CD4-positive, alpha-beta T cell treated with Interleukin-21 for 1 hour (primary cell): ENCODE measurements at places on chromosomes 3 and 15.

DNA sequence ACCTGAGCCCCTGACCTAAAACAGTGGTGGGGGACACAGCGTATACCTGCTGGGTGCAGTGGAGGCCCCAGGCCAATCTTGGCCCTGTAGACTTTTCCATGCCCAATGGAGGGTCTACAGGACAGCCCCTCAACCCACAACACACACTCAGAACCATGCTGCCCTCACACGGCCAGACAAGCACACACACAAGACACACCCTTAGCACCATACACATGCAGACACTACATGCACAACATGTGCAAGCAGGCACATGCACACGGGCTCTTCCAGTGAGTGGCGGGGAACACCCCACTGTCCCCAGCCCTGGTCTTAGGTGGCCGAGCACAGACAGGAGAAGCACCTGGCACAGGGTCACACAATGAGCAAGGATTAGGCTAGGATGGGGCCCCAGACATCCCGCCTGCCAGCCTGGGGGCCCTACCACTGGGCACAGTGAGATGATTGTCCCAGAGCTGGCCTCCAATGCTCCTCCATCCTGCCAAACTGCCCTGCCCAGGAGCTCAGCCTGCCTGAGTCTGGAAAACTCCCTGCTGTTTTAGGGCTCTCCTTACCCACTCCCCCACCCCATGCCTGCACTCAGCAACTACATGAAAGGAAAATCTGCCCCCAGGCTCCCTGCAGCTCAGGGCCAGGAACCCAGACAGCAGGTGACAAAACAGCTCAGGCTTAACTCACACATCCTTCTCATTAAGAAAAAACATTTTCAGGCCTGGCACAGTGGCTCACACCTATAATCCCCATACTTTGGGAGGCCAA lies 15.8 kb downstream of the IQSEC1 start:
- DNase-seq = no peak

GRCh38 chr3:37701734-37702433 lies 159.8 kb upstream of the CTDSPL start:
- no peak for DNase-seq

- DNase-seq = no peak
Observed at GRCh38 chr15:43927203-43927602, 100.4 kb downstream of the WDR76 start.

DNA sequence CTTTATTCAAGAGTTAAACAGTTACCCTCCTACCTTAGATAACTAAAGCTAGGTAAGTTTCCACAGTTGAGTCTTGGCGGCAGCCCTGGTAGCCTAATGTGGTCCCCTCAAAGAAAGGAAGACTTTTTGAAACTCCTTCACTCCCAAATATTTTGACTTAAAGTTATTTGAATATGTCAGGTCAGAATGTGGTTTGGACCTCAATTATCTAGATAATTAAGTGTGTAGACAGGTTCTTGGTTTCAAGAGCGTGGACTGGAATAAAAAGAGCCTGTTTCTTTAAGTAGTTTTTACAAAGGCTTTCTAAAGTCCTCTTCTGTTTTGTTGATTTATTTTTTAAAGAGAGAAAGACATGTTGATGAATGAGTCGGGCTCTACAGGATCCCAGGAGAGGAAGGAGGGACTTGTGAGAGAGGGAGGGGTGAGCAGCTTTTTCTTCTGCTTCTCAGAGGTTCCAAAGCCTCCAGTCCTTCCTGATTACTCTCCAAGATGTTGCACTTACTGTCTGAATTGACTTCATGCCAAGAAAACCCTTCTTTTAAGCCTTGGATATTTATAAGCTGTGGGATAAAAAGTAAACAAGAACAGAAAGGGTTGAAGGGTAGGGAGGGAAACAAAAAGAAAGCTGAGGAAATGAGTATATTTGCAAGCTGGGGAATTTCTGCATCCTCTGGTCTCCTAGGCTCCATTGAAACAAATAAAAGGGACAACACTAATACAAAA lies 457.4 kb downstream of the IGSF11 start:
- no peak for DNase-seq

- DNase-seq = no peak
Observed at GRCh38 chr3:37546876-37547275, 314.8 kb upstream of the CTDSPL start.

GRCh38 chr3:136994772-136995516 lies 37.2 kb downstream of the IL20RB start:
- no peak for DNase-seq

GRCh38 chr15:75237316-75237982 lies 20.7 kb upstream of the GOLGA6C start:
- no peak for DNase-seq

DNA sequence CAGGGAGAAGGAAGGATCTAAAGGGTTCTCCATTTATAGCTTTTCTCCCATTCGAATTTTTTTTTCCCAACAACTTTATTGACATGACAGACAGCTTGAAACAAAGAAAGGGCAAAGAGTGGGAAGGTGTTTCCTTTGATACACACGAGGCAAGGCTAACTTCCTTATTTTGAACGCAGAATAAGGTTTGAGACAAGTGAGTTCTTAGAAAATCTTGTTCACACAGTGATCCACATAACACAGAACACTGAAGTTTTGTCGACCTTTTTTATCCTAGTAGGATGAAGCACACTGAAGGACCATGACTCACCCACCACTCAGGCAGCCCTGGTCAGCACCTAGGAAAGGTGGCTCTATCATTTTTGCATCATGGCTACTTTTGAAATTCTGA lies 425.8 kb upstream of the MDFIC2 start:
- DNase-seq = no peak

- DNase-seq = peak; percentile 71
Observed at GRCh38 chr3:97793420-97794019, 28.3 kb upstream of the CRYBG3 start.

DNA sequence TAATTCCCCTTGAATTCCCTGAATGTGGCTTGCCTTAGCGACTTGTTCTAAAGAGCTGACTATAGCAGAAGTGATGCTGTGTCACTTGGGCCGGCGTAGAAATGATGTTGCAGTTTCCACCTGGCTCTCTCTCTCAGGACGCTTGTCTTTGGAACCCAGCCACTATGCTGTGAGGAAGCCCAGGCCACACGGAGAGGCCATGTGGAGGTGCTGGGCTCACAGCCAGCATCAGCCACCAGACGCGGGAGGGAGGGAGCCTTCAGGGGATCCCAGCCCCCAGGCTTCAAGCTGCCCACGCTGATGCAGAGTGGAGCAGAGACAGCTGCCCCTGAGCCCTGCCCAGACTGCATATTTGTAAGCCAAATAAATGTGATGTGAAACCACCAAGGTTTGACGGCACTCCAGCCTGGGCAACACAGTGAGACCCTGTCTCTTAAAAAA lies 18.6 kb downstream of the RNU5B-1 start:
- no peak for DNase-seq

DNA sequence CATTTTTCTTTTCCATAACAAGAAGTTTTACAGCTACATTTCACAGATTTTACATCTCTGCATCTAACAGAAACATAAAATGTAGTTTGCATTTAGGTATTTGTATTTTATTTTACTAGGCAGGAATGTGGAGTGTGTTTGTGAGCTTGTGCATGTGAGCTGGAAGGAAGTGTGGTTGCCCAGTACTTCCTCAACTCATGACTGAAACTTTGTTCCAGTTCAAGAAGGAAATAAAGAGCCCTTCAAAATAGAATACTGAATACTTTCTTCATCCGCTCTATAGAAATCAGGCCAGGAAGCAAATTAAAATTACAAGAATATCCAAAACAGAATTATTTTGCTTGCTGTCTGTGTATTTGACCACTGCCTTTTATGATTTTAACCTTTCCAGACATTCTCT lies 81.3 kb downstream of the CHL1 start:
- DNase-seq = no peak

GRCh38 chr3:48187579-48188265 lies 495 bp downstream of the CDC25A start:
- DNase-seq = no peak

DNA sequence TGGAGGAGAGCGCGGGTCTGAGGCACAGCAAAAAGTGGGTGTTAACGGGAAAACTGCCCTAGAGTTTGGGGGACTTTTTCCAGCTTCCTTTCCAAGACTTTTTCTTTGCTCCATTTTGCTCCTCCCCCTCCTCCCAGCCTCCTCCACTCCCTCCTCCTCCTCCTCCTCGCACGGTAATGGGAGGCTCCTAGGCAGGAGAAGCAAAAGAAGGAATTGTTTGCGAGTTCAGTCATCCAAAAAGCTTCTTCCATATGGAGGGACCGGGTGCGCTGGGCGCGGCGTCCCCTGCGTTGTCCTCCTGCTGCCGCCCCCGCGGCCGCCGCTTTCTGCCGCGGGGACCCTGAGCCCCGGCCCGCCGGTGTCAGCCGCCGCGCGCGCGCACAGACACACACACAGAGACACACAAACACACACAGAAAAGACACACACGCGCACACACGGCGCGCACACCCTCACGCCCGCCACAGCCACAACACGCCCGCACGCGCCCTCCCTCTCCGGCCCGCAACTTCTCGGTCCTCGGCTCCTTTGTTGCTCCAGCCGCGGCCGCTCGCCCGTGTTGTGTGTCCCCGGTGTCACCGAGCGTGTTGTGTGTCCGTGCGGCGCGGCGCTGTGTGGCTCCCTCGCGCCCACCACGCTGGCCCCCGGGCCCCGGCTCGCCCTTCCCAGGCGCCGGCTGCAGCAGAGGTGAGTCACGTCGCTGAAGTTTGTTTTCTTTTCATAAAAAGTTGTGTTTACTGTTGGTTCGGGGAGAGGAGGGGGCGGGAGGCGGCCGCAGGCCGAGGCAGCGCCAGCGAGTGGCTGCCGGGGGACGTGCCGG lies at the start of gene BOC:
Gene BOC (plus strand): TSS at position 228 of the 820 bp plus-strand sequence. CDS start 38,246 bp downstream, outside the sequence.
- no peak for DNase-seq

DNA sequence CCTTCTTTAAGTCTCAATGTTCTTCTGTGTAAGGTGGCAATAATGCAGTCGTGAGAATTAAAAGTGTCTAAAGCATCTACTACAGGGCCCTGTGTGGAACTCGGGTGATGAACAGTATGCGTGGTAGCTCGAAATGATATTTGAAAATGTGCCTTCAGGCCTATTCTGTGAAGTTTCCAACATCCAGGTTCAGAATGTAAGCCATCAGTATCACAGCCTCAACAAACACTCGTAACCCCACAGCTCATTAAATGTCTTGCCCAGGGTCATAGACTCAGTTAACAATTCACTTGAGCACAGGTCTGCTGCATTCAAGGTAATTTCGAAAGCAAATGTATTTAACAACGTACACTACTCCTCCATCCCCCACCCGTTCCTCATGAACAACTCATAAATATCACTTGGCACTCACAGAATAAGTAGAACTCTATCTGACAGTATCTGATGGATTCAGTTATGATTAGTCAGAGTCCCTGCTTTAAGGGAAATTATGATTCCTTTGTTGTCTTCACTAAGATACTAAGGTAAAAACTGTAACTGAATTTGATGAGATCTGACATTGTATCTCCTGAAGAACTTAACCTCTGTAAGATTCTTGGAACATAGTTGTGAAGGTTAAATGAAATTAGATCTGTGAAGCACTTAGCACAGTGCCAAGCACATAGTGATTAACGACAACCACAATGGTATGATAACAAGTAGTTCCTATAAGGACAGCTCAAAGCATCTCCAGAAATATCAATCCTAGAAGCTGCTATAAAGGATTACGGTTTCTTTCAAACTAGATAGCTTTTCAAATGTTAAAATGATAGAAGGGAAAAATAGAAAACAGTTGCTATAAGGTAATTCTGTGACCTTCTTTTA lies 642.3 kb downstream of the TBL1XR1 start:
- no peak for DNase-seq

- no peak for DNase-seq
Observed at GRCh38 chr3:17740721-17741141, 1.7 kb downstream of the TBC1D5 start.

DNA sequence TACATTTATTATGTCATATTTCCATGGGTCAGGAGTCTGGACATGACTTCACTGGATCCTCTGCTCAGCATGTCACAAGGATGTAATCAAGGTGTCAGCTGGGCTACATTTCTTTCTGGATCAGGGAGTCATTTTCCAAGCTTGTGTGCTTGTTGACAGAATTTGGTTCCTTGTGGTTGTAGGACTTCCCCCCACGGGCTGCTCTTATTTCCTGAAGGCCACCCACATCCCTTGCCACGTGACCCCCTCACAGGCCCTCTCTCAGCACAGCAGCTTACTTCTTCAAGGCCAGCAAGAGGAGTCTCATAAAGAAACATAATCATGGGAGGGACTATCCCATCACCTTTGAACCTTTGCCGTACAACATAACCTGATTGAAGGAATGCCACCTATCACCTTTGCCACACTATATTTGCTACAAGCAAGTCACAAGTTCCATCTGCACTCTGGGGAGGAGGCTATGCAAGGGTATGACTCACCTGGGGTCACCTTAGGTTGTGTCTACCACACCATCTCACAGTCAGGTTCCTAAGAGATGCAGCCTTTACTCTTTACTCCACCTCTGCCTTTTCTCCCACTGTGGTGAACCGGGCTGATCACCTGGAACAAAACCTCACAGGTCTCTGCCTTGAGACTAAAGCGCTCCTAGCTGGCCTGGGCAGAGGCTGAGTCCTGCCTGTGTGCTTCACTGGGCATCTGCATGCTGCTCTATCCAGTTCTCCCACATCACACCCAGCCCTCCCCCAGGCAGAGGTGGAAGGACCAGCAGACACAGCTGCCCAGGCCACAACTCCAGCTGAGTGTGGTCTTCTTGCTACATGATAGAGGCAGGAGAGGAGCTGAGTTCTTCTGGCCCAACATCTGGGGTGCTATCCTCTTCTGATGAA lies 13.5 kb downstream of the RAB6B start:
- peak; percentile 11 for DNase-seq

GRCh38 chr15:73993211-73993994 lies 1.1 kb upstream of the PML start:
- no peak for DNase-seq

GRCh38 chr3:8210882-8211341 lies 290.7 kb upstream of the LMCD1 start:
- DNase-seq = no peak

DNA sequence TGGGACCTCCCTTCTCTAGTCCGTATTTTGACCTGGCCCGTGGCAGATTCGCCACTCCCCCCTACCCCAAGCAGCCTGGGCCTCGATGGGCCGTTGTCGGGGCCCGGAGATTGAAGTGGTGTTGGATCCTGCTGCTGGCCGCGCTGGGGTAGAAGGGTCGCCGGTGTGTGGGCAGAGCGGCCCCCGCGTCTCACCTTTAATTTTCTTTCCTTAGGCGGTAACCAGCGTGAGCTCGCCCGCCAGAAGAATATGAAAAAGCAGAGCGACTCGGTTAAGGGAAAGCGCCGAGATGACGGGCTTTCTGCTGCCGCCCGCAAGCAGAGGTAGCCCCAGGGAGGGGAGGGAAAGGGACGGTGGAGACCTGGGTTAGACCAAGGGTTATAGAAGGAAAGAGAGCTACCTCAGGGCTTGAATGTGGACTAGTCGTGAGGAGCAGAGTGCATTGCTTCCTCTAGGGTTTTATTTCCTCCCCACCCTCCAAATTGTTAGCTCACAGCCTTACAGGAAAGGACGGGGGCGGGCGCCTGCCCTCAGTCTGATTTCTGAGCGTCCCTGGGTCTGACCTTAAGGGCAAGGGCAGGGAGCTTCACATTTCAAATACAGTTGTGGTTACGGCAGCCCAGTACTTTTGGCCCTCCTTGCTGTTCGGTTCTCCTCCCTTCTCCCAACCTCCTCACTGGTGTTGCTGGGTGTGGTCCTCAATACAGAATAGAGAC lies 799 bp downstream of the SERF2 start:
- DNase-seq = peak; percentile 65
